PC-9 (cell line): ENCODE measurements at places on chromosomes 6 and 20.

GRCh38 chr6:106973836-106974335 is 643 bp downstream of the CD24 start:
- peak; percentile 44 for DNase-seq
- peak overlapping the region; percentile 21; the same call in 1 of the 2 replicates for H3K27ac ChIP-seq
- no peaks in the 10 kb centered on the region; the same call in 1 of the 2 replicates for H3K36me3 ChIP-seq
- peak overlapping the region; percentile 63 for H3K4me3 ChIP-seq
- no peaks in the 10 kb centered on the region for H3K27me3 ChIP-seq

- no peaks in the 10 kb centered on the region for H3K4me1 ChIP-seq
- H3K27ac ChIP-seq, result no peak overlapping the region
- no peaks in the 10 kb centered on the region for H3K36me3 ChIP-seq
- H3K27me3 ChIP-seq, result no peaks in the 10 kb centered on the region
- H3K4me3 ChIP-seq, result no peak overlapping the region
Observed at GRCh38 chr6:90146921-90147649, 149.6 kb downstream of the BACH2 start.

DNA sequence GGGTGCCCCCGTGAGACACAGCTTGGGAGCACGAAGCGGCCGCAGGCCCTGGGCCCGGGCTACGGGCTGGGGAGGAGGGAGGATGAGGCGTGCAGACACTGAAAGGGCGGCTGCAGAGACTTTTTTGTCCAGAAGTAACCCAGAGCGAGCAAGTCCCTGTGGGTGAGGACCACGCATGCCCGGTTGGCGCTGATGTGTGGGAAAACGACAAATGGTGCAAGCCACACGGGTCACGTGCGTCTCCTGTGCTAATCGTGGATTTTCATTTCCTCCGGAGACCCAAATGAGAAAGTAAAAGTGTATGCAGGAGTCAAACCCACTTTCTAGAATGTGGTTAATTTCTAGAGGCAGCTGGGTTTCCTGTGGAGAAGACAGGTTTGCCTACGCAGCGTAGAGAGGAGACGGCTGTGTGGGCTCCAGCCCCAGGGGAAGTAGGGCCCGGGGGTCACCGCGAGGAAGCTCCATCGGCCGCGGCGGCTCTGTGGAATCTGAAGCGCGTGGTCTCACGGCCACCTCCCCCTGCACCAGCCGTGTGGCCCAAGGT is 19.0 kb downstream of the DLL1 start:
- H3K4me1 ChIP-seq, result no peaks in the 10 kb centered on the region
- DNase-seq, result no peak
- H3K4me3 ChIP-seq, result no peak overlapping the region
- no peak overlapping the region for H3K27ac ChIP-seq

- H3K4me3 ChIP-seq, result no peak overlapping the region
- no peaks in the 10 kb centered on the region for H3K27me3 ChIP-seq
- no peaks in the 10 kb centered on the region for H3K36me3 ChIP-seq
Observed at GRCh38 chr6:155389130-155389529, 66.5 kb downstream of the NOX3 start.

GRCh38 chr6:143555071-143555492 is 43.6 kb upstream of the FUCA2 start:
- H3K4me3 ChIP-seq, result no peak overlapping the region
- no peaks in the 10 kb centered on the region for H3K4me1 ChIP-seq
- no peak overlapping the region for H3K27ac ChIP-seq
- H3K36me3 ChIP-seq, result no peaks in the 10 kb centered on the region

GRCh38 chr20:63347081-63347741 is 13.9 kb downstream of the CHRNA4 start:
- no peak overlapping the region for H3K27ac ChIP-seq
- no peak overlapping the region for H3K4me3 ChIP-seq
- no peaks in the 10 kb centered on the region for H3K36me3 ChIP-seq
- DNase-seq, result no peak
- H3K27me3 ChIP-seq, result peaks cover 77% of the 10 kb centered on the region

DNA sequence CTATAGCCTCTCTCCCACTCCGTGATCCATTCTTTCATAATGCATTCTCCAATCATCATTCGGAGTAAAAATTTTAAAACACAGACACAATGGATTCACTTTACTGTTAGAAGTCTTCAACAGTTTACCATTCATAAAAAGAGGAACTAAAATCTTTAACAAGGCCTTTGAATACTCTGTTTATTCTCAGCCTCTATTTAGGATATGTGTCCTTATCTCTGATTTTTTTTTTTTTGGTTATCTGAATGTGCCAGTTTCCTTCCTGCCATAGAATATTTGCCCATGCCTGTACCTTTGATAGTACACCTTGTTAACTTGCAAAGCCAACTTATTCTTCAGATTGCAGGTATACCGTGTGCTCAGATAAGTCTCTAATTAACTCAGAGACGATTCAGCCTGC is 11.1 kb downstream of the CRISP1 start:
- H3K27ac ChIP-seq, result no peak overlapping the region
- H3K36me3 ChIP-seq, result no peaks in the 10 kb centered on the region
- H3K4me1 ChIP-seq, result no peaks in the 10 kb centered on the region
- H3K27me3 ChIP-seq, result no peaks in the 10 kb centered on the region
- DNase-seq, result no peak

GRCh38 chr6:10112871-10113549 is 301.9 kb downstream of the TFAP2A start:
- no peaks in the 10 kb centered on the region for H3K4me1 ChIP-seq
- no peak overlapping the region for H3K27ac ChIP-seq
- no peaks in the 10 kb centered on the region for H3K27me3 ChIP-seq
- DNase-seq, result no peak

DNA sequence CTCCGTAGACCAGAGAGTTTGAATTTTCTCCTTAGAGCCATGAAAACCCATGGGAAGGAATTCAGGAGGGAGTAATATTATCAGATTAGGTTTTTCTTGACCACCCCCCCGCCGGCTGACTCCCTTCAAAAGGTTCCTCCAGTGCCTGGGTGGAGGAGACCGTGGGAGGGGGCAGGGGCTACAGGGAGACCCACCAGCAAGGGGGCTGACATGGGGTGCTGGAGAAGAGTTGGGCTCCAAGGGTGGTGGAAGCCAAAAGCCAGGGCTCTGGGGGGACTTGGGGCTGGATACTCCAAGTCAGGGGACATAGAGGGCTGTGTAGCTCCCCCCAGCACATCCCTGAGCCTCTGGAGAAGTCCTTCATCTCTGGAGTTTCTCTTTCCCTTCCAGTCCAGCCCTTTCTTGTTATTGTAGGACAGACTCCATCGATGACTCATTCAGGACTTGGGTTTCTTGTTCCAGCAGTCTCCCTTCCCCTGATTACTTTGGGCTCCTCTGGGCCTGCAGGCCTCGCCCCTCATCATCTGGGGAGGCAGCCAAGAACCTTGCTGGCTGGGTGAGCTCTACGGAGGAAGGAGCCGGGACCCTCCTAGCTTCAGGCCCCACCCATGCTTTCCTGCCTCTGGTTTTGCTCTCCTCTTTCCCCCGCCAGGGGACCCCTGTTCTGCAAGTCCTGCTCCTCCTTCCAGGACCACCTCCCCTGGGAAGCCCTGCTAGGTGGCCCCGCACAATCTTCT is 10.5 kb upstream of the KIAA1755 start:
- H3K4me3 ChIP-seq, result no peak overlapping the region
- H3K4me1 ChIP-seq, result peaks cover 26% of the 10 kb centered on the region
- H3K36me3 ChIP-seq, result no peaks in the 10 kb centered on the region
- H3K27ac ChIP-seq, result no peak overlapping the region

- peaks cover 41% of the 10 kb centered on the region for H3K36me3 ChIP-seq
- no peak for DNase-seq
- no peaks in the 10 kb centered on the region for H3K27me3 ChIP-seq
- H3K4me3 ChIP-seq, result peak overlapping the region; percentile 84
- H3K27ac ChIP-seq, result peak overlapping the region; percentile 89
- H3K4me1 ChIP-seq, result peaks cover 42% of the 10 kb centered on the region
Observed at GRCh38 chr6:132814716-132815570, 574 bp downstream of the RPS12 start.

DNA sequence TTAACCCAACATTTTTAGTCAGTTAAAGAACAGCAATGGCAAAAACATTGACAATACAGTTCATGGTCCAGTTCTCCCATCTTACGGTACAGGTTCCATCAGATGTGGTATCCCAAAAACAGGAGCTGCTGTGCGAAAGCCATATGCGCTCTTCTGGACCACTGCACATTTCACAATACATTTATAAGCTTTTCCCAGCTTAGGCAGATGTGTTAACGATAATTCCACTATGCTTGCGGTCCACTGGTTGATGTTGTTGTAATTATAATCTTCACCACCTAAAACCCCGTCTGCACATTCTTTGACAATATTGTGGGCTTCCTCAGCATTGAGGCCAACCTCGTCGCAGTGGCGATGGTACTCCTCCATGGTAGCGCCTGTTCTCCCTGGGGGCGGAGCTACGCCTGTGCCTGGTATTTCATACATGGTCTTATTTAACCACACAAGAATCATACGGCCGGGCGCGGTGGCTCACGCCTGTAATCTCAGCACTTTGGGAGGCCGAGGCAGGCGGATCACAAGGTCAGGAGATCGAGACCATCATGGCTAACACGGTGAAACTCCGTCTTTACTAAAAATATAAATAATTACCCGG is 52.0 kb downstream of the BFSP1 start:
- H3K27me3 ChIP-seq, result peaks cover 63% of the 10 kb centered on the region
- no peak overlapping the region for H3K4me3 ChIP-seq
- no peaks in the 10 kb centered on the region for H3K36me3 ChIP-seq

GRCh38 chr6:11042025-11042749 is 1.9 kb downstream of the ELOVL2 start:
- no peak for DNase-seq
- no peaks in the 10 kb centered on the region for H3K36me3 ChIP-seq
- H3K27me3 ChIP-seq, result no peaks in the 10 kb centered on the region
- H3K27ac ChIP-seq, result no peak overlapping the region
- H3K4me3 ChIP-seq, result no peak overlapping the region
- H3K4me1 ChIP-seq, result no peaks in the 10 kb centered on the region

DNA sequence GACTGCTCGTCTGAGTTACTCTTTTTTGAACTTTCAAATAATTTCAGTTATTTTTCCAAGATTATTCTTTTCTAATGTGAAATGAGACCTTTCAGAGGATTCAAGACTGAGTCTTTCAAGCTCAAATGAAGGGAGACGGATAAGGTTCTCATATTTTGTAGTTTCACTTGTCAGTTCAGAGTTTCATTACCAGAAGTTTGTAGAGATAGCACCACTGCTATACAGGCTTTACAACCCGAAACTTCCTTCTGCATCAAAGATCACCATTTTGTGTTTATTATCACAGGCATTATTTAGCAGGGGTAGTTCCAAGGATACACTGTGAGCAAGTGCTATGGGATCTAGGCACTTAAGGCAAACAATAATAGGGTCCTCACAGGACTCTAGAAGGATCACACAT is 74.7 kb upstream of the EPHA7 start:
- no peak overlapping the region for H3K27ac ChIP-seq
- DNase-seq, result no peak
- H3K4me1 ChIP-seq, result no peaks in the 10 kb centered on the region
- no peaks in the 10 kb centered on the region for H3K36me3 ChIP-seq

- no peak for DNase-seq
- no peaks in the 10 kb centered on the region for H3K4me1 ChIP-seq
- no peaks in the 10 kb centered on the region for H3K27me3 ChIP-seq
- H3K36me3 ChIP-seq, result no peaks in the 10 kb centered on the region
- no peak overlapping the region for H3K27ac ChIP-seq
Observed at GRCh38 chr6:143569040-143569439, 57.5 kb upstream of the FUCA2 start.

DNA sequence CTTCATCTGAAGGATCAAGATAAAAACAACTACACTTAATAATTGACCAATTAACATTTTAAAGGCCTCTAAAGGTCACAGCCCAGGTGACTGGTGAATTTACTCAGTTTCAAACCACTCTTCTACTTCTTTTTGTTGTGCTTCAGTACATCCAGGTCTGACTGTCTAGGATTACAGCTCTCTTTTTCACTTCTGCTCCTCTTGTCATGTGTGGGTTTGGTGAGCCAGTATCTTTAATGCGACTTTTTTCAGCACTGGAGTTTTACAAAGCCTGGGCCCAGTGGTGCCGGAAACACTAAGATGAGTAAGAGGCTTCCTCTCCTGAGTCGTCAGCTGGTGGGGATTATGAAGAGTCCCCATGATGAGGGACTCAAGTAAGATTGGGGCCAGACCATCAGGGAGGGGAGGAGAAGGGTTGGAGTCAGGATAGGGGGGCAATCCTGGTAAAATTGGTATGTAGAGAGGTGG is 27.0 kb downstream of the HECA start:
- DNase-seq, result no peak
- no peaks in the 10 kb centered on the region for H3K27me3 ChIP-seq
- H3K4me3 ChIP-seq, result no peak overlapping the region
- H3K27ac ChIP-seq, result no peak overlapping the region

- H3K4me1 ChIP-seq, result peaks cover 14% of the 10 kb centered on the region
- no peaks in the 10 kb centered on the region for H3K27me3 ChIP-seq
- no peaks in the 10 kb centered on the region; the same call in 1 of the 2 replicates for H3K36me3 ChIP-seq
- H3K27ac ChIP-seq, result peak overlapping the region; percentile 71
- peak overlapping the region; percentile 88 for H3K4me3 ChIP-seq
- peak; percentile 44 for DNase-seq
Observed at GRCh38 chr6:106974999-106975737, 639 bp upstream of the CD24 start.

GRCh38 chr6:143772116-143773086 is 70.7 kb upstream of the LTV1 start:
- no peak for DNase-seq
- H3K27ac ChIP-seq, result no peak overlapping the region
- H3K4me1 ChIP-seq, result no peaks in the 10 kb centered on the region
- no peaks in the 10 kb centered on the region for H3K27me3 ChIP-seq
- no peak overlapping the region for H3K4me3 ChIP-seq

GRCh38 chr6:114446342-114446741 is 103.5 kb upstream of the HS3ST5 start:
- H3K27ac ChIP-seq, result no peak overlapping the region
- no peaks in the 10 kb centered on the region for H3K27me3 ChIP-seq
- no peaks in the 10 kb centered on the region for H3K4me1 ChIP-seq

DNA sequence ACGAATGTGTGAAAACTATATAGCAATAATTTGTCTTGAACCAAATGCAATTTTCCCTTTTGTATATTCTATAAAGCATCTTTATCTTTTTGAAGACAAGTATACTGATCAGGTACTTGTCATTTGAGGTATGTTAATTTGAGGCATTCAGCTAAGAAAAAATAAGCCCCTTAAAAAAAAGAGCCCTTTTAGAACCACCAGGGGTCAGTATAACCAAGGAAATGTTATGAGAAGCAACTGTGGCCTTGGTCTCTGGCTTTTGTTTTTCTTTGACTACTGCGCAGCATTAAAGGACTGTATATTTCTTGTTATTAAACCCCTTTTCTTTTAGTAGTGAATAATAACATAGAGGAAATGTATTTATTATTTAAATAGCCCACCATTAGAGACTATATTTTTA is 43.1 kb downstream of the CD109 start:
- H3K27me3 ChIP-seq, result no peaks in the 10 kb centered on the region
- no peak overlapping the region for H3K4me3 ChIP-seq
- no peak overlapping the region for H3K27ac ChIP-seq
- no peaks in the 10 kb centered on the region for H3K36me3 ChIP-seq
- no peaks in the 10 kb centered on the region for H3K4me1 ChIP-seq
- DNase-seq, result peak; percentile 40

DNA sequence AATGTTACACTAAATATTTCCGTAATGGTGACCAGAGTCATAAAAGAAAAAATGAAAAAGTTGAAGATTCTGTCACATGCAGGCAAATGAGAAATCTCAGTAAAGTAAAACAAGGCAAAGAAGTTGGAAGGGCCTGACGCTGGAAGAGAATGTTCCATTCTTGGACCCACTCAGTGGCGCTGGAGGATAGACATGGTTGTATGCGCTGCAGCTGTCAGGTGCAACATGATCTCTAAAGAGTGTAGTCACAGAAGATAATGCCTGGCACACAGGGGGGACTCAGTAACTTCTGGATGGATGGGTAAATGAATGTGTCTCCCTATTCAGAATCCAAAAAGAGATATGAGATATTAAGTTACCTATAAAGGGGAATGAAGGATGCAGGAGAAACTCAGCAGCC is 116.3 kb downstream of the FAXC start:
- no peaks in the 10 kb centered on the region for H3K4me1 ChIP-seq
- no peak for DNase-seq
- no peaks in the 10 kb centered on the region for H3K36me3 ChIP-seq
- H3K4me3 ChIP-seq, result no peak overlapping the region
